NCI-H1417 treated with DMSO at 0.1 percent for 48 hours (cell line): ENCODE measurements at places on chromosomes 6 and 20.

- no peak for DNase-seq
Observed at GRCh38 chr6:128482642-128483041, 37.8 kb downstream of the PTPRK start.

DNA sequence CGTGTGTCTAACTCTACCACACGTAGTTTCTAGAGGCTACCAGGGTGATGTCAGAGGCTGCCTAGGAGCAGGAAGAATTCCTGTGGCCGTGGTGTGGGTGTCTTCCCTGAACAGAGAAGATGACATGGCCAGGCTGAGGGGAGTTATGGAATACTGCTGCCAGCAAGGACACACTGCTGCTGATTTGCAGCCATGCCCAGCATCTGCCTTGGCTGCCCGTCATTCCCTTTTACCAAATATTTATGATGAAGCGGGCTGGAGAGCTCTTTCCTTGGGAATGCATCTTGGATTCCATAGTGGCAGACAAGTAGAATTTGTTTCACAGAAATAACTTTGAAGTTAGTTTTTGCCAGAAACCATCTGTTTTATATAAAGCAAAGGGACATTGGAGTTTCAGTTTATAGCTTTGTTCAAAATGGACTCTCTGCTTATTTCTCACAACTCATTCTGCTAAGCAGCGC is 80.8 kb upstream of the VSTM2L start:
- no peak for DNase-seq

DNA sequence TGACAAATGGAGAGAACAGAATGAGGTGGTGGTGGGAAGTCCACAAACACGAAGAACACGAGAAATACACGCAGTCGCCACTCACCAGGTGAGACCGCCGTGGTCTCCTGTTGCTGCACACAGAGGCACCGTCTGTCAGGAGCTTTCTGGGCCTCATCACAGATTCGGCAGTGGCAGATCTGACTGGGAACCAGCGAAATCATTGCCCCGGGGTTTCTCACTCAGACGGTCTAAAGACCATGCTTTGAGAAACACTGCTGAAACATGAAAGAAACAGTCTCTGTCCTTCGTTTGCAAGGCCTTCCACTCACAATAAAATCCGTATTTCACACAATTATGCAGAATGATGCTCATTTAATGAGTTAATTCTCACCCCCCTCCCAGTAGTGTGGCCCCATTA is 130.9 kb upstream of the AFDN start:
- no peak for DNase-seq

GRCh38 chr20:44851545-44851944 is 34.0 kb upstream of the YWHAB start:
- DNase-seq = no peak

GRCh38 chr6:113347436-113347835 is 509.7 kb upstream of the MARCKS start:
- DNase-seq = no peak

GRCh38 chr20:45462711-45463509 is 6.6 kb upstream of the WFDC2 start:
- no peak for DNase-seq

GRCh38 chr20:43243672-43244269 is 54.1 kb upstream of the PTPRT start:
- no peak for DNase-seq

GRCh38 chr20:35506179-35506578 is 23.3 kb downstream of the C20orf173 start:
- no peak for DNase-seq

DNA sequence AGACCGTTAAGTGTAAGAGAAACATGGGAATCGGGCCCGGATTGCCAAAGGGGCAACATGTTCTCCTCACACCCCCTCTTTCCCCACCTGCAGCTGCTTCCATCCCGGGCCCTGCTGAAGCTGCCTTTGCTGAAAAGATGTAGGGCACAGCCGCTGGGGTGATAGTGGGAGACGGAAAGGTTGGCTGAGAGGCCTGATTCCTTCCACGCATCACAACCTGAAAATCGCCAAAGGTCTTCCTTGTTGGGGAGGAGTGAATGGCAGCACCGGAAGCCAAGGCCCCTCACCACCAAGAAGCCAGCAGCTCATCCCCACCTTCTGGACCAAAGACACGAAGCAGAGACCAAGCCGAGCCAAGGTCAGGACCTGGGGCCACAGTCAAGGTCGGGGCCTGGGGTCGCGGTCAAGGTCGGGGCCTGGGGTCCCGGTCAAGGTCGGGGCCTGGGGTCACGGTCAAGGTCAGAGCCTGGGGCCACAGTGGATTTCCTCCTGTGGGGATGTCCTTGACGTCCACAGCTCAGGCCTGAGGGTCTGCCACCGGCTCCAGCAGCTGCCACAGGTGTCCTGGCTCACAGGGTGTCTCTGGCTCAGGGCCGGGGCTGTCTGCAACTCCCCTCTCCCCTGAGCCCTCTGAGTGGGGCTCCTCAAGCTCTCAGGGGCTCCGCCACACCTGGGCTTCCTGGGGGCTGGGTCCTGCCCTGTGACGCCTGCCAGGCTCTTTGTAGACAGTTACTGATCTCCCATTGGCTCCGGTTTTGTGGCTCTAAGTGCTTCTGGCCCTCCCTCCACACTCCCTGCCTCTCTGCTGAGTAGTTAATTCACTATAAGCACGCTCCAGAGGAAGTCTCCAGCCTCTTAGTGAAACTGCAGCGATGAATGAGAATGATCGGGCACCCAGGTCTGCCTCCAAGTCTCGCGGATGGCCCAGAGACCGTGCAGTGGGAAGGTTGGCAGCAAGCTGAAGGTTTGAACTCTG is 5.5 kb upstream of the CHRNA4 start:
- no peak for DNase-seq

DNA sequence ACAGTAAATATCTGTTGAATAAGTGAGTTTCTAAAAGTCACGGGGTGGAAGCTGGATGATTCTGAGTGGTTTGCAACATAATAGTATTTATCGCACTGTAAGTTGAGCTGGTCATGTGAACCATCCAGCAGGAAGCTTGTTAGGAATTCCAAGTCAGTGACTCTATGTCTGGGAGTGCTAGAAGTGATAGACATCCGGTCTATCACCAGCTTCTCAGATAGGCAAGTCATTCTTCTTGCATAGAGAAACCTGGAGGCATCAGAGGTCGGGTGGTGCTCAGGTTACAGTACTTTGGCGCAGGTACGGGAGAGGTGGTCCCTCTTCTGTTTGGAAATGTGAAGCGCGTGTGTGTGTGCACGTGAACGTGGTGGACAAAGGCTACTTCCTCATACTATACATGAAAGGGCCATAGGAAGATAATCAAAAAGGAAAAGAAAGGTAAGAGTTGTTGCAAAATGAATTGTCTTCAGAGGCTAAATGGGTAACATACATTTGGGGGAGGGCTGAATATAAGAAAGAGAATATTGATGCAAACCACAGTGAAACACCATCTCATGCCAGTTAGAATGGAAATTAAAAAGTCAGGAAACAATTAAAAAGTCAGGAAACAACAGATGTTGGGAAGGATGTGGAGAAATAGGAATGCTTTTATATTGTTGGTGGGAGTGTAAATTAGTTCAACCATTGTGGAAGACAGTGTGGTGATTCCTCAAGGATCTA is 299.3 kb upstream of the ZFP64 start:
- DNase-seq = no peak

GRCh38 chr6:46320505-46320904 is 149.7 kb upstream of the ENPP5 start:
- DNase-seq = no peak
